ENCODE measurements at places on chromosomes 16 and 17.

- DNase-seq, result no peak
These were observed 89.8 kb downstream of the CYB561 start for GRCh38 chr17:63356337-63356757.

GRCh38 chr17:18177722-18178121, 5.9 kb upstream of the ALKBH5 start:
- DNase-seq, result no peak

GRCh38 chr16:72963533-72964315, 84.2 kb downstream of the ZFHX3 start:
- DNase-seq, result no peak

DNA sequence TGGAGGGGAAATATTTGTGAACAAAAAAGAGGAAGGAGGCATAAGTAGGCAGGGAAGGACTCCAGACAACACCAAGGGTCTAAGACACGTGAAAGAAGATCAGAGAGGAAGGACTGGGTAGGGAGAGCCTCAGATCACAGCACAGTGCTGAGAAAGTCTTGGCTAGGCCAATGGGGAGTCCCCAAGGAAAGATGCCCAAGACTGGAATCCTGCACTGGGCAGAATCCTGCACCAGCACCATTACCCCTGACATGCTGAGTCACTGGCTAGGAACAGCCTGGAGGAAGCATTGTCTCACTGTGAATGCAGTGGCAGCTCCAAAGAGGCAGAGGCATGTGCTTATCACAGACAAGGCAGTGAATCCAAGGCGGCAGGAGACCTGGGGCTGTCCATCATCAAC, 19.2 kb downstream of the CLEC19A start:
- DNase-seq, result no peak

DNA sequence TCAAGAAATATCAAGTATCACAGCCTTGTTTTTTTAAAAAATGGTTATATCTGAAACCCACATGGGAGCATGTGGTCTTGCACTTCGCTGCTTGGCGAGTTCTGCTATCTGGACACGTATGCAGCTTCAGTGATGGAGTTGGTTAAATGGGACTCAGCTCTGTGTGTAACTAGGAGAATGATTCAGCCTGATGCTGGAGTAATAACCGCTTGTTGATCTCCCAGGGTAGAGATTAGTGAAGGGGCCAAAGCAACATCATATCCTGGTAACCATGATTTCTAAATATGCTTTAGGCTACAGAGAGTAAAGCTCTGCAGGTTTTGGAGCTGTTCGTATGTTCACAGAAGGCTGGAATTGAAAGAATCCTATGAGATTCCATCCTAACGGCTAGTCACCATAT, 63.2 kb downstream of the IQCK start:
- DNase-seq, result no peak

- no peak for DNase-seq
These were observed 15.8 kb downstream of the CACNG5 start for GRCh38 chr17:66850692-66851091.

GRCh38 chr17:64153565-64154312, 23.8 kb upstream of the ERN1 start:
- no peak for DNase-seq

GRCh38 chr17:64155129-64155528, 25.2 kb upstream of the ERN1 start:
- no peak for DNase-seq

DNA sequence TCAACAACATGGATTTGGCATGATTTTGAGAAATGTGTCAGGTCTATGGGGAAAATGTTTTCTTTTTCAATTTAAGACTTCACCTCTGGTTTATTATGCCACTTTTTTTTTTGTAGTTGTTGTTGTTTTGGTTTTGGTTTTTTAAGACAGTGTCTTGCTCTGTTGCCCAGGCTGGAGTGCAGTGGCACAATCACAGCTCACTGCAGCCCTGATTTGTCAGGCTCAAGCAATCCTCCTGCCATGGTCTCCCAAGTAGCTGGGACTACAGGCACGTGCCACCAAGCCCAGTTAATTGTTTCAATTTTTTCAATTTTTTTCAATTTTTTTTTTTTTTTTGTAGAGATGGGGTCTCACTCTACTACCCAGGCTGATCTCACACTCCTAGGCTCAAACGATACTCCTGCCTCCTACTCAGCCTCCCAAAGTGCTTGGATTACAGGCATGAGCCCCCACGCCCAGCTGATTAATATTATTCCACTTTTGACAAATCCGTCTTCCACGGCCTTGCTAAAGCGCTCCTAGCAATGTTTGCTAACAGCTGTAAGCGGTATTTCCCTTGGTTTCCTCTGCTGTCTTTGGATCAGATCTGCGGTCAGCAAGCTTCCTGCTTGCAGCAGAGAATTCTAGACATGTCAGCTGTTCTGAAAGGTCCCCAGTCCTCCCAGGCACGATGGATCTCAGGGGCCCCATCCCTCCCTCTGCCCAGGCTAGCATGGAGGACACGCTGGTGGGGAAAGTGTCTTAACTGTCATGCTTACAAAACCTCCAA, 7.0 kb upstream of the MILR1 start:
- no peak for DNase-seq

DNA sequence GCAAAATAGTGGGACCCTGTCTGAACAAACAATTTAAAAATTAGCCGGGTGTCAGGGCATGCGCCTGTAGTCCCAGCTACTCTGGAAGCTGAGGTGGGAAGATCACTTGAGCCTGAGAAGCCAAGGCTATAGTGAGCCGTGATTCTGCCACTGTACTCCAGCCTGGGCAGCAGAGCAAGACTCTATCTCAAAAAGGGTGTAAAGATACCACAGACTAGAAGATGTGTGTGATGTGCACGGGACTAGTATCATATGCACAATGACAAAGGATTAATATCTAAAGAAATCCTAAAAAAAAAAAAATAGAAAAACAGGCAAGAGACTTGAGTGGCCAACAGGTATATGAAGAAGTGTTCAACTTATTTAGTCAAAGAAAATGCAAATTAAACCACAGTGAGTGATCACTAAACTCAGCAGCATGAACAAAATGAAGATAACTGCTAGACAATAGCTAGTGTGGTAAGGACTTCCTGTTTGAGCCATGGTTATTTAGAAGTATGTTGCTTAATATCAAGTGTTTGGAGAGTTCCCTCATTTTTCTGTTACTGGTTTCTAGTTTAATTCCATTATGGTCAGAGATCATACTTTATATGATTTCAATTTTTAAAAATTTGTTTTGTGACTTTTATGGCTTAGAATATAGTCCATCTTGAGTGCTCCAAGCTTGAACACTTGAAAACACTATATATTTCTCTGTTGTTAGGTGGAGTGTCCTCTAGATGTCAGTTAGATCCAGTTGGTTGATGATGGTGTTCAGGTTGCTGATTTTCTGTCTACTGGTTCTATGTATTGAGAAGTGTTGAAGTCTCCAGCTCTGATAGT, 14.7 kb upstream of the SLX4 start:
- DNase-seq, result no peak

- DNase-seq, result no peak
These were observed 3.6 kb downstream of the SNTB2 start for GRCh38 chr16:69190598-69190997.

- DNase-seq, result no peak
These were observed 1.6 kb upstream of the MRPL58 start for GRCh38 chr17:75010683-75011400.

DNA sequence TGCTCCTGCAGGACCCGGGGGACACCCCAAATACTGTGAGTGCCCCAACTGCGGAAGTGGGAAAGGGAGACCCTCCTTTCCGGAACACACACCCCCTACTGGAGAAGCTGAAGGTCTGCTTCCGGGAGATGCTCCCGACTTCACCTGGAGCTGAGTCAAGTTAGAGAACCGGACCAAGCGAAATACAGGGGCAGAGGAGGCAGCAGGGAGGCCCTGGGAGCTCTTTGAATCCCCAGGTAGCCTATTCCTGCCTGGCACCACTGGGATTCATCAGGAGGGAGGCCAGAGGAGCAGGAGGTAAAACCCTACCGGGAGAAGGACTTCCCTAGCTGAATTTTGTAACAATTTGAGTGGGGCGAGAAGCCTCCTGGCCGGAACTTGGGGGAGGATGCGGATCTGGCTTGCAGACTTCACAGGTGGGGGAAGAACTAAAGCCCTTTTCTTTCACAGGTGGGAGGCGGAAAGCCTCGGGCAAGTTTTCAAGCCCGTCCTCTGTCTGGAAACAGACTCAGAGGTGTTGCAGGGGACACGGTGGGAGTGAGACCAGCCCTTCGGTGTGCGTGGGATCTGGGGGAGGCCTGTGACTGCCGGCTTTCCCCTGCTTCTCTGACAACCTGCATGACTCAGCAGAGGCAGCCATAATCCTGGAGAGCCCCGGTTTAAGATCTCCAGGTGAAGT, 22.4 kb upstream of the TEKT1 start:
- no peak for DNase-seq

- DNase-seq, result no peak
These were observed 2.2 kb downstream of the NT5M start for GRCh38 chr17:17305281-17305801.

- DNase-seq, result no peak
These were observed 28.2 kb upstream of the TNFRSF13B start for GRCh38 chr17:16999931-17000625.

DNA sequence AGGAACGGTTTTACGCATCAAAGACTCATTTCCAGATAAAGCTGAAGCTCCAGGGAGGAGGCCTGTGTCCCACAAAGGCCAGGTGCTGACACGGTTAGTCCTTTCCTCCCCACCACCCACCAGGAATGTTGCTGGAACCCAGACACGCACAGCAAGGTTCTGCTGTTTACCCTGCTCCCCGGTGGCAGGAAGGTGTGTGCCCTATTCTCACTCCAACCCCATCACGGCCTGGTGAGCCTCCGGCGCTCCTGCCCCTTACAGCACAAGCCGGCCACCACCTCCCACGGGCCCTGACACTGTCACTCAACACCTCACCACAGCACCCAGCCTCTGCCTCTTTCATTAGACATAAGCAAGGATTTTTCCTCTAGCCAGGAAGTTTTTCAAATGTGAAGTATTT, 47.8 kb downstream of the ANKRD11 start:
- DNase-seq, result no peak

DNA sequence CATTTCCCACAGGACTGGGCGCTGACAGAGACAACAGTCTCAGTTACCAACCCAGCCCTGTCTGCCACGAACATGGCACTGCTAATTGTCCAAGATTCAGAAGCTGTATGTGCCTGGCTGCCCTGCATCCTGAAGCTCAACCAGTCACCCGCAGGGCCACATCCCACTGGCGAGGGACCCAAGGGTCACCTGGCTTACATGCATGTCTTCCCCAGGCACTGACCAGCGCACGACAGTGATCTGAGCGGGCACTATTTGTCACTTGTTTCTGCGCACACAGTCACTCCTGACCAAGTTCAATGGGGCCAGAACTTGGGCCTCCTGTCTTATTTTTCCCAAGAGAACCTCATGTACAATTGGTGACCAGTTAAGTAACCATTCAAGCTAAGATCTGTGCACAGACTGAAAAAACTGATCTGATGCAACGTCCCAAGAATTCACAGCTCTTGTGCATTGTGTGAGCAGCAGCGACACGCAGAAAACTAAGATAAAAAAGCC, 13.1 kb downstream of the USP7 start:
- no peak for DNase-seq

DNA sequence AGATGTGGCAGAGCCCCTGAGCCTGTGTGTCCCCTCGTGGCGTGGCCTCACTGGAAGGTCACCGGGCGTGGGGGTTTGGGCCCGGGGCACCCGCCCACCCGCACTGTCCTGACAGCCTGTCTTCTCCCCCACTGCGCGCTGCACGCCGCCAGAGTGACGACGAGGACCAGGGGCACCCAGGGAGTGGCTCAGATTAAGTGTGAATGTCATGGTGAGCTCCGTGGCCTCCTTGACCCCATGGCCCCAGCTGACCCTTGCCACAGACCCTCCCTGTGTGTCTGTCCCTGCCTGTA, 15.1 kb downstream of the PRSS27 start:
- no peak for DNase-seq

DNA sequence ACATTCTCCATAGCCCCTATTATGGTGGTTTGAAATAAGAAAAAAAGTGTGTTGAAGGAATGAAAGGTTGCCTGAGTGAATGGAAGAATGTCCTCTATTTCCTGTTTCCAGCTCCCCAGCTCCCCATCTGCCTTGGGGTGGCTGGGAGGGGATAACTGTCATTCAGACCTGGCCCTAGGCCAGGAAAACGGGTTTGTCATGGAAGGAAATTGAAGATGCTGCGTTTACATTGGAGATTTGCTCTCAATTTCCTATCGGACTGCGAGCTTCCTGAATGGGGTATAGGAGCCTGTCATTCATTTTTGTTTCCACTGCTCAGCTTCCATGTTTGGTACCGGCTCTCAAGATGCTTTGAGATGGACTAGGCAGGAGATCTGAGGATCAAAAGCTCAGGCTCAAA, 2.2 kb upstream of the FZD2 start:
- DNase-seq, result no peak

DNA sequence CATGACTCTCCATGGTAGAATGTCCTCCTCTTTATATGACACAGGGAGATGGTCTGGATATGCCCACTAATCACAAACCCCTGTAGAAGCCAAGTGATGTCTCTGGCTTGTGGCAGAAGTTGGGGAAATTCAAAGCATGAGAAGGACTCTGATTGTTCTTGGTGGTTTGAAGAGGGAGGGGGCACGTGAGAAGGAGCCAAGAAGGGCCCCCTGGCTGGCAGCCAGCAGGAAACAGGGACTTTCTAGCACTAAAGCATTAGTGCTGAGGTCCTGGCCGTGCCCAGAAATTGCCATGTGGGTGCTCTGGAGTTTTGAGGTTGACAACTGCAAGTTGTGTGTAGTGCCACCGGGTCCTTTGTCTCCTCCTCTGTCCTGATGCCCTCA, 199.9 kb downstream of the LGALS9B start:
- DNase-seq, result no peak

GRCh38 chr16:83953796-83954576, 946 bp downstream of the OSGIN1 start:
- DNase-seq, result no peak

DNA sequence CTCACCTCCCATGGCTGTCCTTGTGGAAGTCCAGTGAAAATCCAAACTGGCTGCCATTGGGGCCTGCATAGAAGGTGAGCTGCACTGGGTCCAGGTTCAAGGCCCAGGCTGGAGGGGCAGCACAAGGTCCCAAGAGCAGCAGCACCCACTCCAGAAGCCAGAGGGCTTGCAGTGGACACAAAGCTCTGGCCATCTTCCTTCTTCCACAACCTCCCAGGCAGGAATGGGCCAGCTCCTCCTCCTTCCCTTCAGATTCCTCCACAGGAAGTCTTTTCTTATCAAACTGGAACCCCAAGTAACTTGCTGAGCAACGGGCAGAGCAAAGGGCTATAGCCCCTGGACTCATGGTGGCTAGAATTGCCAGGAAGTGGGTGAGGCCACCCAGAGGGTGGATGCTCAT, at the start of gene ITGA2B:
Gene ITGA2B (minus strand): TSS at position 369 of the 400 bp plus-strand sequence. CDS start 176 bp downstream, at position 193.
- no peak for DNase-seq

DNA sequence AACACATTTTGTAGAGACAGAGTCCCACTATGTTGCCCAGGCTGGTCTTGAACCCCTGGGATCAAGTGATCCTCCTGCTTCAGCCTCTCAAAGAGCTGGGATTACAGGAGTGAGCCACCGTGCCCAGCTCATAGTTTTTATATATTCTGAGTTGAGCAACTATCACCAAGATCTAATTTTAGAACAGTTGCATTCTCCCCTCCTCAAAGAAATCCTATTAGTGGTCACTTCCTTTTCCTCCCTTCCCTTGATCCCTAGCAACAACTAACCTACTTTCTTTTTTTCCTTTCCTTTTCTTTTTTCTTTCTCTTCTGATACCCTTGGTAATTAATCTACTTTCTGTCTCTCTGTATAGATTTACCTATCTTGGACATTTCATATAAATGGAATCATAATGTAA, 61.5 kb upstream of the B4GALNT2 start:
- DNase-seq, result no peak

GRCh38 chr17:30821871-30822723, 2.4 kb downstream of the CRLF3 start:
- no peak for DNase-seq

- DNase-seq, result no peak
These were observed 4.8 kb upstream of the USP10 start for GRCh38 chr16:84694980-84695379.

- DNase-seq, result no peak
These were observed 17.7 kb downstream of the GFOD2 start for GRCh38 chr16:67701420-67701819.

All from cortex of kidney (tissue), 1 donor.